ENCODE measurements at places on chromosomes 7 and 10.

DNA sequence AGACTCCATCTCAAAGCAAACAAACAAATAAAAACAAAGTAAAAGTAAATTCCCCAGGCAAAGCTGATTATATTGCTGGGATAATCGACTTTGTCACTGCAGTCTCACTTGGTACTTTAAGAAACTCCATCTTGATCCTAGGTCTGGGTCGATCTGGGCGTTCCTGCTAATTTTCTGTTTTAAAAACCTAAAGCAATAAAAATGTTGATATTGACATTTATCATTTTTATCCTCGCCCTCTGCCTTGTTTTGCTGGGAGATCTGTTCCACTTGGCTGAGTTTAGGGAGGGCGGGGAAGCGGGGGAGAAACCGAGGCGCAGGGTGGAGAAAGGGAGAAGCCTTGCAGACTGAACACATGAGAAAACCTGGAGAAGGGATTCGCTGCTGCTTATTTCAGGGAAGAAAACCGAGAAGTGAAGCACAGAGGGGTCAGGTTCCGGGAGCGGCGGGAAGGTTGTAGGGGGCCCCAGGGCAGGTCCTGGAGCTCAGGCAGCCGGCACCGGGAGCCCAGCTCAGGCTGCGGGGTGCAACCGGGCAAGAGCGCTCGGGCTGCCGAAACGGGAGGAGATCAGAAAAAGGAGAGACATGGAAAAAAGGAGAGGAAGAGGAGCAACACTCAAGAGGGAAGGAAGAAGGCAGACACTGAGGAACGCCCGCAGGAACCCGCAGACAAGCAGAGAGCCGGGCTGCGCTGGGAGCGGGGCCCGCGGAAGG lies 27.3 kb upstream of the KMT2C start:
- peak; percentile 80 for DNase-seq

DNA sequence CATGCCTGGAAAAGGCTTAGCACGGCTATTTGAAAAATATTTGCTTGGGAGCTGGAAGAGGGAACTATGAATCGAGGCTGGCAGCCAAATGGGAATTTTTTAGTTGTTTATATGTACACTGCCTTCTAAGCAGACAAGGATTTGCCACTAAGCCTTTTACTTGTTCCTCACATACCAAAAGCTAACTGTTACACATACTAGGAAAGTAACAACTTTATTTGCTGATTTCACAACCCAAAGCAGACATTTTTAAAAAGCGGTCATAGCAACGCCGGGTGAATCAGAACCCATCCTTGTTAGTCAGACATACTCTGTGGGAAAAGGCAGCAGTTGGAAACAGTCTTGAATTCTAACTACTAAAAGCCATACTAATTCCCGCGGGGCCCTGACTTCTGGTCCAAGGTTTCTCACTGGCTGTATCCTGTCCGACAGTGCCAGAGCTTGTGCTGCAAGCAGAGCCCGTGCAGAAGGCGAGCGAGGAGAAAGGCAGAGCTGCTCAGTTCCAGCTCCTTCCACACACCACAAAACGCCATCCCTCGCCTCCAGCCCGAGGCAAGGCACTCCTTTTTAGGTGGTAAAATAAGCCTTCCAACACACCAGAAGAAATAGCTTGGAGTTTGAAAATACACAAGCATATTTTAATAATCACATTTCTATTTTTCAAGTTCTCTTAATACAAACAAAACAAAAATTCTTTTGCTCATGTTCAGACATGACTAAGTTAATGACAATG lies 89.2 kb downstream of the RNF216 start:
- DNase-seq = peak; percentile 99

DNA sequence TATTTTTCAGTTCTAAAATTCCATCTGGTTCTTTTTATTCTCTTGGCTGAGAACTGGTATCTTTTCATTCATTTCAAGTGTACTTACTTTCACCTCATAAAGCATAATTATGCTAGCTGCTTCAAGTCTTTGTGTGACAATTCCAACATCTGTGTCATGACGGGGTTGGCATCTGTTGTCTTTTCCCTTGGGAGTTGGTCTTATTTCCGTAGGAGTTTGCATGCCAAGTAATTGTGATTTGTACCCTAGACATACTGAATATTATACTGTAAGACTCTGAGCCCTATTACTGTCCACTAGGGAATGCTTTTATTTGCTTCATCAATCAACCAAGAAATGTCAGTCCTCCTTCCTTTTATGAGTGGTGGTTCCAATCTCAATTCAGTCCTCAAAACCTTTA lies 24.6 kb upstream of the HUS1 start:
- no peak for DNase-seq

DNA sequence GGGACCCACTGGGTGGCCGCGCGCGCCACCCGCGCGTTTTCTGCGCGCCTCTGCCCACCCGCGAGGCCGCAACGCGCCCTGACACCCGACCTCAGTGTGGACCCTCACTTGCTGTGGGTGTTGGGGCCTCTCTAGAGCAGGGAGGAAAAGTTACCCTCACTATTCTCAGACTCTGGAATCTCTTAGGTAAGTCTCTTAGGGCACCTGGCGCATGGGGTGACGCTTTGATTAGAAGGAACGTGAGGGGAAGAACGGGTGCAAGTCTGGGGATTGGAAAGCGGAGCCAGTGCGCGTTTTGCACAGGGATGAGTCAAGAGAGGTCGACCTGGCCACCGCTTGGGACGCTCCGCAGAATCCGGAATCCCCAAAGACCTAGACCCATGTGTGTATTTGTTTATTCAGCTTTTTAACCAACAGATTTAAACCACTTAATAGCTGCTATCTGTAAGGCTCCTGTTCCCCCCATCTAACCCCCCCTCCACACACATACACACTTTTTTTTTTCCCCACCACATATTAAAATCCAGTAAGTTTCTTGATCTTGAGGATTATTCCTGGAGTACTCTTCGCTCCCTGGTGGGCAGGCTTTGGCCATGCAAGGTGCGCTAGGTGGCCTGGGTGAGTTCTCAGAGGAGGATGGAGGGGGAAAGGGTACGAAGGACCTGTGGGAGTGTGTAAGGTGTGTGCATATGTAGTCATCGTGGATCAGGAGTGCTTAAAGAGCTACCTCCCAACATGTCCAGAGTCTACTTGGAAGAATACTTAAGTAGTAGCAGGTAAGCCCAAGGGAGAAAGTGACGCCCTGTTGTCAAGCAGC lies 169.1 kb upstream of the PPP1R3A start:
- no peak for DNase-seq

- DNase-seq = peak; percentile 79
These were observed 41.3 kb downstream of the CELF2 start for GRCh38 chr10:11058965-11059364.

- no peak for DNase-seq
These were observed 24.7 kb upstream of the PDLIM1 start for GRCh38 chr10:95315509-95315908.

GRCh38 chr7:54955696-54956420 lies 63.0 kb upstream of the EGFR start:
- DNase-seq = no peak

DNA sequence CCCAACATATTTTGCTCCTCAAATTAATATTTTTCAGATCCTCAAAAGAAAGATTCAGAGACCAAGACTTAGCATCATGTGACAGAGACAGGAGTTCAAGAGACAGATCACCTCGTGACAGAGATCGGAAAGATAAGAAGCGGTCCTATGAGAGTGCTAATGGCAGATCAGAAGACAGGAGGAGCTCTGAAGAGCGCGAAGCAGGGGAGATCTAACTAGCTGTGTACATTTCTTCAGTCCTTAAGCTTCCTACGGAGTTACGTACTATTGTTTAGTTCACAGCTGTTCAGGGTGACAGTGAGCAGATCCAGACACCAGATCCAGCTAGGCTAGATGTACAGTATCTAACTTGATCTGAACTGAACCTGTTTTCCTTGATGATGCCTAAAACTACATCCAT lies 61.3 kb downstream of the KLRG2 start:
- DNase-seq = peak; percentile 94

- no peak for DNase-seq
These were observed 71.8 kb upstream of the LOXL4 start for GRCh38 chr10:98339799-98340198.

- DNase-seq = no peak
These were observed 19.7 kb downstream of the TMEM243 start for GRCh38 chr7:87199700-87200450.

- no peak for DNase-seq
These were observed 324 bp upstream of the TET1 start for GRCh38 chr10:68559841-68560185.

DNA sequence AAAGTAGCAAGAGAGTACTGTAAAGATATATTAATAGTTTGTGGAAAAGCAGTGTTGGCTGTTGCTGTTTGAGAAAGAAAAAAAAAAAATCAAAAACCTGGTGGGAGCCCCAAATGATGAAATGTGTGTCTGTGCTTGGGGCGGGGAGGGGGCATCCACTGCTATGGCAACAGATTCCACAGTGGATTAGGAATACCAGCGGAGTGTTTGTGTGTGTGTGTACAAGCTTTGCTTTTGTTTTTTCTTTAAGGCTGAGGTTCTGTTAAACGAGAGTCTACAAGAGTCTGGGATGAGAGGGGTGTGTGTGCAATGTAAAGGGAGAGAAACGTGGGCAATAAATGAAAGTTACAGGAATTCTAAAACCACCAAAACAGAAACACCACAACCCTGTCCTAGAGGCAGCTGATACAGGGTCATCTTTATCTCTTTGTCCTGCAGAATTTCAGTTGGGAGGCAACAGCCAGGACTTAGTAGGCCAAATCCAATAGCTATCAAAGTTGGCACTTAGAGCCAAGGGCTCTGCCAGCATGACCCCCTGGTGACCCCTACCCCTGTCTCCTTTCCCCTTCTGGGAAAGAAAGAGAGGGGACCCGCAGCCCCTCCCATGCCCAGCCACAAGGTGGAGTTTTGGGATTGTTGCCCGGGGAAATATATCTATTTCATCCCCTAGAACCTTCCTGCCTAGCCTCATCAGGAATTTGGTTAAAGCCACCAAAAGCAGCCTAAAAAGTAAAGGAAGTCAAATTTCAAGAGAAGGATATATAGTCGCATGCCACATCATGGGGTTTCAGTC lies 85.4 kb downstream of the OSBPL3 start:
- no peak for DNase-seq

DNA sequence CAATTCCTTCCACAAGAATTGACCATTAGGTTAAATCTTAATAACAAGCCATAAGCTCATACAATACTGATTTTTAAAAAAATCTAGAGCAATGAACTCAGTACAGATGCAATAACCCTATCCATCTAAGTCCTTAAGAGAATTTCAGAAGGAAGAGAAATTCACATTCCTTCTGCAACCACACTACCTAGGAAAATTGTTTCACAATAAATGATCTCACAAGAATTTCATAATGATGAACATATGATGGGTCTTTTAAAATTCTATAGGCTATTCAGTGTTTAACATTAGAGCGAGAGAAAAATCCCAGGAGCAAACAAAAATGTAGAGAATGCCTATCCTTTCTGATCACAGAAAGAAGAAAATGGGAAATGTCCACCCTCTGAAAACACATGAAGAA lies 70.0 kb upstream of the MAGI2 start:
- peak; percentile 87 for DNase-seq

DNA sequence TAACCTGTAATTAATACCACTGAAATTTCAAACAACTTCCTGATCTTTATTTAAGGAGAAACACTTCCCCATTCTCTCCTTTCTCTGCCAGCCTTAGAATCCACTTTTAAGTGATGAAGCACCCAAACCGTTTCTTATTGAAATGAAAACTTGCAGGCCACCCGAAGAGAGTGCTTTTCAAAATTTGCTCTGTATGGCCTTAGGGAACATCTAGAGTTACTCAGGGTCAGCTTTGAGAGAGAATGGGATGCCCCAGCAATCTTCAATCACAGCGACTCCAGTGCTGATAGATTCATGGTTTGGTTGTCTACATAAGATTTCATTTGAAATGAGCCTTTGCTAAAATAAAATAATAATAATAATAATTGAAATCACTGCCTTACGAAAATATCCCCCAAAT lies 323.1 kb downstream of the PCLO start:
- no peak for DNase-seq

GRCh38 chr10:70198696-70199466 lies 28.6 kb upstream of the SAR1A start:
- peak; percentile 26 for DNase-seq

DNA sequence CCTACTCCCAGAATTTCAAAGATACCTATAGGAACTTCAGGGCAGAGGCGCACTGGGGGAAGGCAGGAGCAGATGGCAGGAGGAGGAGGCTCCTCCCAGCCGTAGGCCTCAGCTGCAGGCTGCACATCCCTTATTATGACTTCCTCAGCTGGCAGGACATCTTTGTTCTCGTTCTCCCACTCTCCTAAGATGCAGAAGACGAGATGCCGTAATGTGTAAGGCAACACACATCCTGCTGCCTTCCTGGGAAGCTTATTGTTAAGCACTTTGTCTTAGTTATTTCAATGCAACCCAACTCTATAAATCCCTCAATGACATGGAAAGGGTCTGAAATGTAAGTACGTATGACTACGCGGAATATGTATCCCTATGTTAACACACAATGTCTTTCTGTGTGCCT lies 599.8 kb upstream of the MGMT start:
- no peak for DNase-seq

- DNase-seq = peak; percentile 44
These were observed 65.6 kb downstream of the TWIST1 start for GRCh38 chr7:19051767-19052375.

DNA sequence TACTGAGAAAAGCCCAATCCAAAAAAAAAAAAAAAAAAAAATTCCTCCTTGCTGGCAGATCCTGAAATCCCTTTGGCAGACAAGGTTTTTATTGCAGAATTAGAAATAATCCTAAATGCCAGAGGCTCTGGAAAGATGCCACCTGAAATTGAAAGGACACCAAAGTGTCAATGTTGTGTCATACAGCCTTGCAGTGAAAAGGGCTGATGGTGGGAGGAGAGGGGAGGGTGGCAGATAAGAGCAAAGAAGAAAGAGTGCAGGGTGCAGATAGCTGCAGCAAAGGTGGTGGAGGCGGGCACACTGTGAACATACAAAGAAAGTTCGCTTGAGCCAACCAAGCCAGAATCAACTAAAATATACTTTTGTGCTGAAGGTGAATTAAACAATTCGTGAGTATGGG lies 8.2 kb upstream of the OPTN start:
- no peak for DNase-seq

DNA sequence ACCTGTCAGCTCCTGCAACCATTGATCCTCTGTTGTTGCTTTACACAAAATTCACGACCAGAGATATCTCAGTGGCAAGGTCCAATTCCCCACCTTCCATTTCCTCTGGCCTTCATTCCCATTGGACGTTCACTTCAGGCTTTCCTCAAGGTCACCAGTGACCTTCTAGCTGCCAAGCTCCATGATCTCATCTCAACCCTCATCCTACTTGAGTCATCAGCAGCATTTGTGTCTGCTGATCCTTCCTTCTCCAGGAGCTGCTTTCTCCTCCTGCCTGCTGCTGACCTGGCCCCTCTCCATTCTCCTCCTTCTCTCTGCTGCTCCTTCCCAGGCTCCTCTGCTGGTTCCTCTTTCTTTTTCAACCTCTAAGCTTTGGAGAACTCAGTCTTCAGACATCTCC lies 66.2 kb upstream of the C10orf90 start:
- no peak for DNase-seq

- DNase-seq = no peak
These were observed 169.7 kb downstream of the NRF1 start for GRCh38 chr7:129780974-129781927.

DNA sequence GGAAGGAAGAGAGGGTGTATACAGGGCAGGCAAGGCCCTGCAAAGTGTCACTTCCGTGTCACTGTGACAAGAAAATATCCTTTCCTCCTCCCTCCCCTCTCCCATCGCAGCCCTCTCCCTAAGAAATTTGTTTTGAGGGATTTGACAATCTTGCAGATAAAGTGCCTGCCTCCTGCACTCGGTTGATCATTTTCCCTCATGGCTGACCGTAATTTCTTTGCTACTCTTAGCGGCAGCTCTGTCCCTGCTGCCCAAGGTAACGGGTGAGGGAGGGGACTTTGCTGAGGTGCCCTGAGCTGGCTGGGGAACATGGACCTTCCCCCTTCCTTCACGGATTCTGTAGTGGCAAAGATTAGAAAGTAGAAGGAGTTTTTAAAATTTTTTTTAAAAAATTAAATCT lies 179.1 kb downstream of the TCF7L2 start:
- no peak for DNase-seq
